ENCODE measurements at places on chromosomes 12 and 14.

GRCh38 chr12:27012239-27012981 lies 1.8 kb downstream of the TM7SF3 start:
- no peak for DNase-seq

DNA sequence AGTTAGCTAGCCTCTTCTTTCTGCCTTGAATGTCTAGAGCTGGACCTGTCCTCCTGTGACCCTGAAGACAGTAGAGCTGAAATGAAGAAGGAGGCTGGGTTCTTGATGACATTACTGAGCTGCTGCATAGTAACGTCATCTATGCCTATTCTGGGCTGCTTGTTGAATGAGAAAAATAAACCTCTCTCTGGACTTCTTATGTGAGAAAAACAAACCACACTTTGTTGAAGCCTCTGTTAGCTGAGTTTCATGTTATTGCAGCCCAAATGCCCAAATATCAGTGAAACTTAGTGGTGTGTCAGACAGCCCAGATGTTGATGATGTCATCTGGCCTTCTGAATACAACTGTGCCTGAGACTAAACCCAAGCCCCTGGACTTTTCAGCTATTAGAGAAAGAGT lies 67.0 kb upstream of the MAX start:
- DNase-seq: no peak

GRCh38 chr14:51684760-51685159 lies 33.0 kb downstream of the FRMD6 start:
- no peak for DNase-seq

GRCh38 chr12:13630354-13630753 lies 351.0 kb downstream of the GRIN2B start:
- no peak for DNase-seq

- no peak for DNase-seq
Observed at GRCh38 chr12:116955382-116956021, 44.8 kb downstream of the FBXW8 start.

DNA sequence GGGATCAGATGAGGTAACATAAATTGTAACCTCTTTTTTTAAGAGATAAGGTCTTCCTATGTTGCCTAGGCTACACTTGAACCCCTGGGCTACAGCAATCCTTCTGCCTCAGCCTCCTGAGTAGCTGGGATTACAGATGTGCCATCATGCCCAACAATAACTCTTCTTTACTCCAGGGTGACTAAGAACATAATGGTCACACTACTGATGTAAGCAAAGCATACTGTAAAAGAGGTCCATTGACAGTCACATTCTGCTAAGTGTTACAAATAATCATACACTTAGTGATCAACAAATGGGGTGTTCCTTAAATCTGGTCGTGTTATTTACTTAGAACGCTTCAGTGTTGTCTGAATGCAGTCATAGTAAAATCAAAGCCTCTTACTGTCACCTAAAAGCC lies 68.9 kb downstream of the EPS8 start:
- DNase-seq: no peak

Measured in esophagus squamous epithelium (tissue), 5 donors.